ENCODE measurements at places on chromosomes 5 and 9.

DNA sequence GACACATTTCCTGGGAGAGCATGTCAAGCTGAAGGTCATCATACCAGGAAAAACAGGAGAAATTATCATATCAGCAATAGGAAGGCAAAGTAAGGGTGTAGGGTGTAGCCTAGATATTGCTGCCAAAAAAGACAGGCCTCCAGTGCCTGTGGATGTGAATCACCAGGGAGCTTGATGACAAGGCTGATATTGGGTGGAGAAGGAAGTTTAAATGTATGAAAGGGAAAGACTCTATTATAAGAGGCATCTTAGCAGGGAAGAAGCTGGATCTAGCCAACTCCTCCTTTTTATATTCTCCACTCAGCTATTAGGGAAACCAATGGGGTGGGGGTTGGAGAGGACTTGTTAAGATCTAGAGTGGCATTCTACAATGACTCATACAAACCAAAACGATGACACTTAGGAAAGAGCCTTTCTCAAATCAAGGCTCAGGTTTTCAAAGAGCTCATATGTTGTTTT lies 13.4 kb upstream of the TXNDC8 start:
- no peak for DNase-seq

DNA sequence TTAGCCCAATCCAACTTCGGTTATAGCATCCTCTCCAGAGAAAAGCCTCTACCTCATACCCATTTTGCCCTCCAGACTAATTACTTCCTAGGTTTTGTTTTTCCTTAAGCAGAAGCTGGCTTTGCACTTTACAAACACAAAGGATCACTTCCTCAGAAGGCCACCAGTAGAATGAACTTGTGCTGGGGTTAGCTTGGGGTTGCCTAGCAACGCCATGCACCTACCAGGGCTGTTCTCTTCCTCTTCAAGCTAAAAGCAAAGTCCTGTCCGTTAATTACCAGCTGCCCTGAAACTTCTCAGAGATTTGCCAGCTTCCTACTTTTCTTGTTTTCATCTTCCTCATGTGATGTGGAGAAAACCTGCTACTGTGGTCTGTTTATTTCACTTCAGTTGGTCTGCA lies 132.0 kb upstream of the WWC1 start:
- no peak for DNase-seq

DNA sequence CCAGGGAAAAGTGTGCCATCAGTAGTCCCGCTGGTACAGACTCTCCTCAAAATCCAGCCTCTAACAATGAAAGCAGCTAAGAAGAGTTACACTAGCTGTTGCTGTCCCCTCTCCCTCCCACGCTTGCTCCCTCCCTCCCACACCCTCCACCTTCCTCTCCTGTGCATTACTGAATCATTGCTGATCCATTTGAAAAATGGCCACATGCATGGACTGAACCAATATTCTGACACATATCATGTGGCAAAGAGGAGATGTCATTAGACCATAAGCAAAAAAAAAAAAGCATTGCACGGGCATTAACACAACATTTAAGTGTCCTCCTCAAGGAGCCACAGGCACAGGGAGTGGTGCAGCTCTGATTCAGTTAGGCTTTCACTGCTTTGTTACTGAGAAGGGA lies 37.9 kb downstream of the LHFPL2 start:
- no peak for DNase-seq

DNA sequence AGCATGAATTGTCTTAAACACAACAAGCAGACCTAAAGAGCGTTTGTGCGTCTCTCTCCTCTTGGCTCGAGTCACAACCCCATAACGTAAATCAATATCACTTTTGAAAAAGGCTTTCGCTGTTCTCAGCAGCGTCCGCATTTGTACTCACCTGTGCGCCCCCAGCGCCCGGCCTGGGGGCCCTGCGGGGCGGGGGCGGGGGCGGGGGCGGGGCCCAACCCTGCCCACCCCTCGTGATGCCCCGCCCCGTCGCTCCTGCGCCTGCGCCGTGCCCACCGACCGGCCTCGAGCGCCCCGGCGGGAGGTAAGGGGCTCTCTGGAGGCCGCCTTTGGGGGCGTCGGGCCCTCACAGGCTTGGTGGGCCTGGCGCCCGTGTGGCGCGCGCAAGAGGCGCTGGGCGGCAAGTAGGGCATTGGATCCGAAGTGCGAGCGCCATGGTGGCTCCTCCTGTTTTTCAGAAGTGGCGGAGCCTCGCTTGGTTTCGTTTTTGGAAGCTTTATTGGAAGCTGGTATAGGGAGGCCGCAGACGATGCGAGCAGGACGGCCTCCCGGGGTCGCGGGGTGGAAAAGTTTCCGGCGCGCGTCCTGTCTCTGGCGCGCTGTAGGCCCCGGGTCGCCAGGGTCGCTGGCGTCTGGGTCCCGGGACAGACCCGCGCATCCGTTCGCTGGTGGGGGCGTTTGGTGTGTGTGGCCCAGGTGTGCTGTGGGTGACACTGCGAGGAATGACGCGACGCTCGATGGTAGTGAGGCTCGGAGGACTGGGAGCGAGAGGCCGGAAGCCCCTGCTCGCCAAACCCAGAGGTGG lies at the start of gene STX17:
Gene STX17, plus strand, starts transcription at position 252 of the 805 bp plus-strand sequence. CDS start 8,586 bp downstream, outside the sequence.
- peak; percentile 67 for DNase-seq

GRCh38 chr9:2837915-2838314 lies 6.0 kb downstream of the PUM3 start:
- no peak for DNase-seq

GRCh38 chr5:19258686-19259085 lies 729.3 kb downstream of the CDH18 start:
- DNase-seq, result no peak

DNA sequence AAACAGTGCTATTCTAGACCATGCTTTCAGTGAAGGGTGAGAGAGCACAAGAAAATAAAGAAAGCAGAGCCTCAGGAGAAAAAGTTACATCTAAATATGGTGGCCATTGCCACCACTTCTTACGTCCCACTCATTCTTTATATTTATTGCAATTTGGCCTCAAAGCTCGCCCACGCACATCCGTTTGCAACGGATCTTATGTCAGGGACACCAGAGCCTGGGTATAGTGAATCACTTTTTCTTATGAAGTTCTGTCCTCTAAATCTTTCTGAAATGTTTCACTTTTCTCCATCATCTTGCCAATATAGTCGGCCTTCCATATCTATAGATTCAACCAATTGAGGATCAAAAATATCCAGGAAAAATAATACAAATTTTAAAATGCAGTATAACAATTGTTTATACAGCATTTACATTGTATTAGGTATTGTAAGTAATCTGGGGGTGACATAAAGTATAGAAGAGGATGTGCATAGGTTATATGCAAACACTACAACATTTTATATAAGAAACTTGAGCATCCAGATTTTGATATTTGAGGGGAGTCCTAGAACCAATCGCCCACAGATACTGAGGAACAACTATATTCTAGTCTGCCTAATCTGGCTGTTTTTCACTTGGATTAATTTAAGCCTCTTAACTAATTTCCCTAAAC lies 35.2 kb downstream of the GOLPH3 start:
- peak; percentile 60 for DNase-seq

GRCh38 chr5:133365738-133366137 lies 246.6 kb downstream of the FSTL4 start:
- DNase-seq, result no peak

DNA sequence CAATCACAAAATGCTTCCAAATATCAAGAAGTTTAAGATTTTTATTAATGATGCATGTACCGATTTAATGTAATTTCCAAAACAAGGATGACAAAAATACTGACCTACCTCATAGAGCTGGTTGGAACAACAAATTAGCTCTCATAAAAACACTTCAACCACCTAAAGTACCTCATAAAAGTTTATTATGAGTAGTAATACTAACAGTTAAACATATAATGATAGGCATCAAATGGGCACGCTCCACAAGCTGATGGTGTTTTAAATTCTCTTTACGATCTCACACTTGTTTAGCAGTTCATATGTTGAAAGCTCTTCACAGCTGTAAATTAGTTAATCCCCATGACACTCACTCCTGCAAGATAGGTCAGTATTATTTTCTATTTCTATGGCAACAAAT lies 150.0 kb upstream of the KIF2A start:
- DNase-seq, result no peak

- no peak for DNase-seq
Observed at GRCh38 chr9:111599955-111600343, 502 bp upstream of the PTGR1 start.

DNA sequence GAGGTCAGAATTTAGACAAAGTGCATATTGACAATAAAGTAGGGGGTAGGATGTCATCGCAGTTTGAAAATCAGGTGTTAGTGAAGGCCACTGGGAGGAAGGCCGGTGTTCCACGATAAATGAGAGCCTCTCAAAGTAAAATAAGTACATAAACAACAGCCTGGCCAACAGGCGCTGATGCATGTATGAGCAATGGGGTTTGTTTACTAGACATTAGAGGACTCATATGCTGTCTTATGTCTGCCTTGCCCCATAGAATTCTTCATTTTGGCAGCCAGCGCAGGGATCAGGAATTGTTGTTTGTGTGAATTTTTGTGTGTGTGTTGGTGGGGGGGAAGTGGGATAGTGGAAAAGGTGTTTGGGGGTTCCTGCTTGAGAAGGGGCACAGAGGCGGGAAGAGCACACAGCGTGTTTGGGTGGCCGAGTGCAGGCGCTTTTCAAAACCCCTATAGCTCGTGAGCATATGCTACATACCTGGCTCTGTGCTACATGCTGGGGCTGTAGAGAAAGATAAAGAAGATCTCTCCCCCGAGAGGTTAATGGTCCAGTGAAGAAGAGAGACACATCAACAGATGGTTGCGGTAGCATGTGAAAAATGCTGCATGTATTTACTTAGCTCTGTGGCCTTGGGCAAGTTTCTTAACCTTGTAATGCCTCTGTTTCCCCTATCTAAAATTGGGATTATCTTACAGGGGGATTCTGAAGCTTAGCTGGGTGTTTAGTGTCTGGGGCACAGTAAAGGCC lies 11.5 kb downstream of the SNX30 start:
- DNase-seq, result no peak

DNA sequence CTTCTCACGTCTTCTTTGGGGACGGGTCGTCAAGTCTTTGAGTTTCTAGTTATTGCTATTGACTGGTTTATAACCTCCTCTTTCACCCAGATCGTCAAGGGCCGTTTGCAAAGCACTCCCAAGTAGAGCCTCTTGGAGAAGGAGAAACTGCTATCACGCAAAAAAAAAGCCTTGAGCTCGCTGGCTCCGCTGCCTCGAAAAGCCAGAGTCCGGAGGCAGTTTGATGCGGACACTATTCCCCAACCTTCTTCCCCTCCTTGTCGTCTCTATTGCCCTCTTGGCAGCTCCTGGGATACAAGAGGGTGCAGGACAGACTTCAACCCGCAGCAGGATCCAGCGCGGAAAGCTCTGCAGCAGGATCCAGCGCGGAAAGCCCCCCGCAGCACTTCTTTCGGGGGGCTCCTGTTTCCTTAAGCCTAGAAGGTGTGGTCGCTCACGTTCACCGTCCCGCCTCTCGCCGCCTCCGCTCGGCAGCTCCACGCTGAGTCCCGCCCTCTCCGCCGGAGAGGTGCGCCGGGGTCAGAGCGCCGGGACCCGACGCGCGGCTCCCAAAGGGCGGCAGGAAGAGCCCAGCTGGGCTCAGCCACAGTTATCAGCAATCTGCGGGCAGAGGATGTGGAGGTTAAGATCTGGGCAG lies at the start of gene PCDHAC1:
Gene PCDHAC1, plus strand, starts transcription at position 494 of the 637 bp plus-strand sequence. CDS start 594 bp downstream, outside the sequence.
- DNase-seq, result no peak

DNA sequence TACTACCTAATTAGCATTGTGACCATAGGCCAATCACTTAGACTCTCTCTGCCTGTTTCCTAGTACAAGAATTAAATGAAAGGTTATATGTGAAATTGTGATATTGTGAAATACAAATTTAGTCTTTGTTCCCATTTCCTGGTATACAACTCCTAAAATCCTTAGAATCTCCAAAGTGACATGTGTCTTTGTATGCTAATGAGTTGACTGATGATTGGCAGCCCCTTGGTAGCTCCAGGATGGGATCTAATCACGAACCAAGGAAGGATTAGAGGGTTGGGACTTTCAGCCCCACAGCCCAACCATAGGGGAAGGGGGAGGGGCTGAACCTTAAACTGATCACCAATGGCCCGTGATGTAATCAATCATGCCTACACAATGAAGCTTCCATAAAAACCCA lies 31.6 kb downstream of the ATP6V0E1 start:
- no peak for DNase-seq

GRCh38 chr5:95221234-95221633 lies 63.7 kb downstream of the MCTP1 start:
- no peak for DNase-seq

DNA sequence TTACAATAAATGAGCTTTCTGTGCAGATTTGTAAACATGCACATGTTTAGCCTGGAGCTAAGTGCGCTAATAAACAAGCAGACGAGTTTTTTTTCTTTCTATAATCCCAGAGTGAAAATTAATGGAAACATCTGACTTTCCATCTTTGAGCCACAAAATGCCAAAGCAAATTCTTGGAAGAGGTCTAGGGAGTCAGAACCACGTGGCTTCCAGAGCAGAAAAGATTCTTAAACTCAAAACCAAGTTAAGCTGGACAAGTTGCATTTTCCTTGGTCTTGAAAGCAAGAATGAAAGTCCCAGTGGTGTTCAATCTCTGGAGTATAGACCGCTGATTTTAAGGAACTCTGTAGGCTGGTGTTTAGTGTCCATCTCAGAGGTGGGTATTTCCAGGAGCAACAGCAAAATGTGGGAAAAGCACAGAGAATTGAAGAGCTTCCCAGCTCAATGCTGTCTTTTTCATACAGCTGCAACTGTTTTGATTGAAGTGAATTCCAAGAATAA lies 71.4 kb downstream of the MYO10 start:
- DNase-seq, result no peak

DNA sequence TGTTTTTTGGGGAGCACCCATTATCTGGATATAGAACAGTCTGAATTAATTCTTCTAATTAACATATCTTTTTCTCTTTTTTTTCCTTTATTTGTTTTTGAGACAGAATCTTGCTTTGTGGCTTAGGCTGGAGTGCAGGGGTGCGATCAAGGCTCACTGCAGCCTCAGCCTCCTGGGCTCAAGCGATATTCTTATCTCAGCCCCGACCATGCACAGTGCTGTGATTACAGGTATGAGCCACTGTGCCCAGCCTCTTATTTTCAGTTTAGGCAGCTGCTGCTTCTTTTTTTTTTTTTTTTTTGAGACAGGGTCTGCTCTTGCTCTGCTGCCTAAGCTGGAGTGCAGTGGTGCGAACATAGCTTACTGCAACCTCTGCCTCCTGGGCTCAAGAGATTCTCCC lies 20.2 kb downstream of the UBE2R2 start:
- DNase-seq, result no peak

DNA sequence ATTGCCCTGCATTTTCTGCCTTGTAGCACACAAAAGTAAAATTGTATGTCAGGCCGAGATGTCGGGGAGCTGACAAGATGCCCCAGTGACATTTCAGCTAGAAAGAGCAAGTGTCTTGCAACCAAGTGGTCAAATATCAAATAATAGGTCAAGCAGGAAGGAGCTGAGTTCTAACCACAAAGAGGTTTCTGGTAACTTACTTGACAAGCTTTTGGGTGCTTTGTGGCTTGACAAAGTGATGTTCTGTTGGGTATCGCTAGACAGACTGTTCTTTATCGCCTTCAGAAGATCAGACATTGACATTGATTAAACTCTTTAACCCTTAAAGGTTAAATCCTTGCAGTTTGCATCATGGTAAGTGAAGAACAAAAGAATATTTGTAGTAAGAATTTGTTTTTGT lies 419.9 kb downstream of the CCDC171 start:
- no peak for DNase-seq
